Stimulated activated naive CD8-positive, alpha-beta T cell treated with anti-CD3 and anti-CD28 coated beads, Interleukin-15, Interleukin-2, amounts not matched to agents 100 U/mL and 50 U/mL, for 24 hours (primary cell): ENCODE measurements at places on chromosomes 3 and 15.

DNA sequence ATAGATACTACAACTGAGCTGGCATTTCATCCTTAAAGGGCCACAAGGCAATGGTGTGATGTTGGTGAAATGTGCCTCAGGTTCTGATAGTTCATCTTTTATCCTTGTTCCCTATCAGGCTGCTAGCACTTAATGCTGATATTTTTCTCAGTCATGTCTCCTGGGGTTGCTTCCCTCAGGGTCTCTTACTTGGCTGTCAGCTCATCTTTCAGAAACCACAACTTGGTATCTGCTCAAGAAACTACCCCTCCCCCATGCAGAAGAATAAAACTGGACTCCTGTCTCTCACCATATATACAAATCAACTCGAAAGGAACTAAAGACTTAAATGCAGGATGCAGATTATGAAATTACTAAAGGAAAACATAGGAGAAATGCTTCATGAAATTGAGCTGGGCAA lies 308.1 kb downstream of the CHST2 start:
- DNase-seq = no peak

DNA sequence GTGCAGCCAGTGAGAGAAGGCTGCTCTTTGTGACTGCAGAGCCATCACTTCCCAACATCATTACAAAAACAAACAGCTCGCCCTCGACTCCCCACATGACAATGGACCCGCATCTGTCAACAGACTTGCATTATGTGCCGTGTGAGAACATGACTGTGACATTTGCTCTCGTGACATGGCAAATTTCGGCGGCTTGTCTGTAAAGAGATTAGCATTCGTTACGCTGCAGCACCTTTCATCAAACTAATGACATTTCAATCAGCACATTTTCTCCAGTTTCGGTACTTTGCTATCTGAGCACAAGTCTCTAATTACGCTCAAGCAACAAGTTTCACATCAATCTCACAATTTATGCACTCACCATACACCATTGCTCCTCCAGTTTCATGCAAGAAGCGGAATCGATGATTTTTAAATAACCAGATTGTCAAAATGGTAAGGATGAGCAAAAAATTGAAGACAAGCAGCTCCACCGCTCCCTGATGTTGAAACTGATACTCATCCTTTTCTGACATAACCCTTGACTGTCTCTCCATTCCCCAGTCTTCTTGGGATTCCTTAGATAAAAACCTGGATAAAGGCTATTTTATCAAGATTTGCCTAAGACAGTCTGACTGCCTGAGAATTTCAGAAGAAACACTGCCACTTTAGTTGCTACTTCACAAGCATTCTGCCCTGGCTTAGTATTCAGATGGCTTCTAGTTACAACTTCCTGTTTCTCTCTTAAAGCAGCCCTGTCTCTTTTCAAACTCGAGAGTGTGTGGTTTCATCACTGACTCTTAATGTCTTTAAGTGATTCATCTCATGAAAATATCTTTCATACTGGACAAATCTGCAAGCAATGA lies at the start of gene SLC9A9:
TSS of gene SLC9A9 (minus strand) at position 682 of the 845 bp plus-strand sequence. CDS start at position 536, 146 bp downstream.
- DNase-seq = peak; percentile 17

DNA sequence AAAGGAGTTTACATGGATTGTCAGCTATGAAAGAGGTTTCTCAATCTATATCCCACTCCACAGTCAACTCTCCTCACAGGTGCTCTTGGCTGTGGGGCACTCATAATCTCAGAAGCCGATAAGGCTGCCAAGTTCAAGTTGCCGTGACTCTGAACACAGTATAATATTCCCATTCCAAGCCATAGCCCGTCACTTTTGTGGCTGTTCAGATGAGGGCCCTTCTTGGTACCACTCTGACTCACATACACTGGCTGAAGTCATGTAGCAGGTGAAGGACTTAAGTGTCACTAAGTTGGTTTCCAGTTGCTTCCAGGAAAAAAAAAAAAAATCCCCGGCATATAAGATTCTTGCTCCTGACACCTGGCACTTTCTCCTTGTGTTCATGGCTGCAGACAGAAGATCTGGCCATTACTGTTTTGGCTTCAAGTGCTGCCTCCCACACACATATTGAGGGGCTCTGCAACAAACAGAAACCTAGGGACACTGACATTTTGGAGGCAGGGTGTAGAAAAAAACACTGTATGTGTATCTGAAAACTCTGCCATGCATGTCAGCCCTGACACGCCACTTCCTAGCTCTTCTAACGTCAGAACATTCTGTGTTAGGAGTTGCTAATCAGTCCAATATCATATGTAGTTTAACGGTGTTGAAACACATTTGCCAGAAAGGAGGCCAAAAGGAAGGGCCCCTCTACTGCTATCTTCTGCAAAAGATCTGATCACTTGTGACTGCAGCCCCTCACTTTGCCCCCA lies 170.2 kb upstream of the ICE2 start:
- DNase-seq = no peak

- no peak for DNase-seq
These were observed 496.8 kb downstream of the CNTN4 start for GRCh38 chr3:2595486-2595885.

- no peak for DNase-seq
These were observed 2.6 kb upstream of the CHL1 start for GRCh38 chr3:194001-194400.

DNA sequence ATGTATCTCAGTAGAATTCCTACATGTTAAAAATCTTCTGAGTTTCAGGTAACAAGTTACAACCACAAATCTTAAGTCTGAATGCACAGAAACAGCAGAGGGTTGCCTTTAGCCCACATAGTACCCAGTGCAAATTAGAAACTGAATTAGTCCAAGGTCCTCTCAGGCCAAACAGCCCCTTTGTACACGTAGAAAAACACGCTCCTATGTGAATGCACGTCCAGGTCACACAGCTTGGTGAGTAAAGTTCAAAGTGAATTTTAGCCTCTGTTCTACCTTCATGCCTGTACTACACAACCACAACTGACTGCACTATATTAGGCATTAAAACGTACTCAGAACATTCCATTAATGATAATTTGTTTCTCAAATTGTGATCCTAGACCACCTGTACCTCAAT lies 46.3 kb downstream of the GYG1 start:
- DNase-seq = no peak

DNA sequence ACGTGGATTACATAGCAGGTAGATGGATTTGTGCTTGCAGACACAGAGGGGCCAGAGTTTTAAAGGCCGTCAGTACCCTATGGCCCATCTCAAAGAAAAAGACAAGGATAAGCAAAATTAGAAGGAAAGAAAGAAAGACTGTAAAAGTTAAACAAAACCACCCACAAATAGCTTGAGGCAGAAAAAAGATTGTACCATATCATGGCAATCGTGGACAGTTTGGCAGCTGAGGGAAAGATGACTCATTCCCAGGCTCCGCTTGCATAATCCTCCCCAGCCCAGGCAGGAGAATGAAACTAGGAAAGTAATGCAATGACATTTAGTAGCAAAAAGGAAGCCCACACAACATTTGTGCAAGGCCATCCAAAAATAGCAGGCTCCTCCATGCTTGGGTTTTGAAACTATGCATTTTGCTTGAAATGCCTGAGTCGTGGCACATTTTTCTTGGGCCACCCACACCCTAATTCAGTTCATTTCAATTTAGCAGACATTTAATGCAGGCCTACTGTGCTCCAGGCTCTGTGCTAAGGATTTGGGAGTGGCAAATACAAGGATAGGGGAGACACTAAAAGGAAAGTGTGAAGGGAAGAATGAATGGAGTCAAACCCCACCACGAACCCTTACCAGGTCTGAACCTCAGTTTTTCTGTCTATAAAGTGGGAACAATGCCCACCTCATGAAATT lies 40.9 kb upstream of the SMAD3 start:
- peak; percentile 54 for DNase-seq

DNA sequence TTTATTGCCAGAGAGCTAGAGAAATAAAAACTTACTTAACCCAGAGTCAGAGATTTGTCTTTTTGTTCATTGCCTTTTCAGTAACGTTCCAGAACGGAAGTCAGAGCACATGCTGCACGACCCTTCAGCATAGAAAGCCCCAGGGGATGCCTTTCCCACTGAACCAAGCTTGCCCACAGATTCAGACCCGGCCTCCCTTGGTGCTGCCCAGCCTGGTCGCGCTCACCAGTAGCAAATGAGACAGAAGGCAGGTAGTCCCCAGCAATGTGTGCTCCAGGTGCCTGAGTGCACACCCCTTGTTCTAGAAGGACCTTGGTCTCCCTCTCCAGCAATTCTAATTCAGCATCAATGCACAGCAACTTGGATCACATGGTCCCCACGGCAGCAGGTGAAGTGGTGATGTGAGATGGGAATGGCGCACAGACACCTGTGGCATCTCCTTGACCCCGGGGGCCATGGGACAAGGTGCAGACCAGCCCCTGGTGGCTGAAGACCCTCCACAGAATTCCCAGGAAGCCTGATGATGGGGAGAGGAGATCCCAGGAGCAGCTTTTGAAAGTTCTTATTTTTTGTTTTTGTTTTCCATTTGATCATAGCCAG lies 91.8 kb upstream of the IQSEC1 start:
- DNase-seq = no peak

- no peak for DNase-seq
These were observed 51.3 kb downstream of the HOMER2 start for GRCh38 chr15:82901114-82901805.

DNA sequence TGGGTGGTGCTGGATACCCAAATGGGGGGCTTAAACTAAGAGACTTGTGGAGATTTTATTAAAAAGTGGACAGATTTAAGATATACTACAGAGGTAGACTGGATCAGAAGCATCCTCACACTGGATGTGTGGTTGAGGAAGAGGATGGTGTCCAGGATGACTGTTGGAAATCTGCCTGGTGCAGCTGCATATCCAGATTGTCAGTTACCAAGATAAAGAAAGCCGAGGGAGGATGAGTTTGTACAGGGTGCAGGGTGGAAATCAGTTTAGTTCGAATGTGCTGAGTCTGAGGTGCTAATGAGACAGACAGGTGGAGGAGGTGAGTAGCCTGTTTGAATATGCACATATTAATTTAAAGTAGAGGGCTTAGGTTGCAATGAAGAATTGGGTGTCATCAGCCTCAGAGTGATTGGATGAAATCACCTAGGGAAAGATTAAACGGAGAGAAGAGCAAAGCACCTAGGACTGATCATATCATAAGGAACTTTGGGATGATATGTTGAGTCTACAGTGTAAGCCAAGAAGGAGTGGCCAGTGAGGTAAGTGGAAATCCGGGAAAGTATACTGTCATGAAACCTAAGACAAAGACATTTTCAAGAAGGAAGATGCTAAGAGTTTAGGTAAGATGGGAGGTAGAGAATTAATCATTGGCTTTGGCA lies 74.1 kb upstream of the GOLGA8B start:
- DNase-seq = no peak

DNA sequence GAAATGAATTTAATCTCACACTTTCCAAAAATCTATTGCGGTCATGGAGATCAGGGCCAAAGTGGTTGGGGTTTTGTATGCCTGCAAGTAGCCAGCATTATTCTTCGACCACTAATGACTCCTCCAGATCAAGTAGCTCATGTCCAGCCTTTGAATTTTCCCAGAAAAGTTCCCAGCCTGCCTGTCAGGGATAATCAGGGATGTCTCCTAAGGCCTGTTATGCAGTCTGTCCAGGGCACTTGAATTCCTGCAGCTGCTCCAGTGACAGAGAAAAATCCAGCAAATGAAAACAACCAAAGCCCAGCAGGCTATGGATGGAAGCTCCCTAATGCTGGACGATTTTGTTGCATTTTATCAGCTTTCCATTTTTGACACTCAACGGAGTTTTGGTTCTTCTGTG lies 215.4 kb downstream of the ADAMTSL3 start:
- DNase-seq = no peak

- peak; percentile 77 for DNase-seq
These were observed 5.9 kb downstream of the NUP210 start for GRCh38 chr3:13414040-13414729.

DNA sequence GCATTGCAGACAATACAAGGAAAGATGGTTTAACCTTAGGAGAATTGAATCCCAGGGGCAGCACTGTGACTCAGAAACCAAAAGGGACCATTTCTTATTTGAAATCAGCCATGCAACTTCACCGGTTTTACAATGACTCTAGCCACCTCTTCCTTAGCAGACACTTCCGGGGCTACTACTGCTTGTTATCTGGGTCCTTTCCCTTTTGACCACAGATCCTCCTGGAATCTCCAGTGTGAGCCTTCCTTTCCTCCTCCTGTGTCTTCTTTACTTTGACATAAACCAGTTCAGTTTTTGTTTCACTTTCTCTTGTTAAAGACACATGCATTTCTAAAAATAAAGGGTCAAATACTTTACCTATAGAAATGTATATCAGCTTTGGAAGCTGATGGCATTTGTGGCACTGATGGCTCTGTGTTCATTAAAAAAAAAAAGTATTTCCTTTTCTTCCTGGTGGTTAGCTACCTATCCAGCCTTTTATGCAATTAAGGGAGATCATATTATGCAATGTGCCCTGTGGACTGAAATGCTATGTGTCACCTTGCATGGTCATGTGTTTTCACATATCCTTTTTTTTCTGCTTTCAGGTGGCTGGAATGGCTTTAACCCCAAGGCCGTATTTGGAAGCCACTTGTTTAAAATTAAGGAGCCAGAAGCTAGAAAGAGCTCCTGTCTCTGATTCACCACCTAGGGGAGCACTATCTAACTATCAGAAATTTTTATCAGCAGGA lies 296.2 kb downstream of the CHL1 start:
- no peak for DNase-seq

- DNase-seq = no peak
These were observed 331.4 kb upstream of the WNT5A start for GRCh38 chr3:55818485-55818884.

GRCh38 chr3:138913766-138914165 lies 33.2 kb downstream of the FOXL2 start:
- no peak for DNase-seq

DNA sequence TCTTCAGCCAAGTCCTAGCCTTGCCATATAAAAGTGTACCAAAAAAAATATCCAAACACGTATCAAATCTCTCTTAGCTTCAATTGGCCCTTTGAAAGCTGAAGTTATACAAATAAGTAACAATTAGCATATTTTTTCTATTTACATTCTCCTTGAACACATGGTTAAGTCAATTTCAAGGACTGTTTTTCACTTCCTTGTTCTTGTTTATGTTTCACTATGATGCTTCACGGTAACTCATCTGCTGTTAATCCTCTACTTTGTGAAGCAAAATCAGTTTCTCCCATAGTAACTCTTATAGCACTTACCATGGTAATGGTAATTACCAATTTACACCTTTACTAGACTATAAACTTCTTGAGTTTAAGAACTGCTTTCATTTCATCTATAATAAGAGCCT lies 10.6 kb upstream of the SPRED1 start:
- no peak for DNase-seq

- DNase-seq = no peak
These were observed 27.3 kb downstream of the ADCY5 start for GRCh38 chr3:123421353-123422174.

- no peak for DNase-seq
These were observed 128.3 kb downstream of the TPRA1 start for GRCh38 chr3:127462111-127462655.

DNA sequence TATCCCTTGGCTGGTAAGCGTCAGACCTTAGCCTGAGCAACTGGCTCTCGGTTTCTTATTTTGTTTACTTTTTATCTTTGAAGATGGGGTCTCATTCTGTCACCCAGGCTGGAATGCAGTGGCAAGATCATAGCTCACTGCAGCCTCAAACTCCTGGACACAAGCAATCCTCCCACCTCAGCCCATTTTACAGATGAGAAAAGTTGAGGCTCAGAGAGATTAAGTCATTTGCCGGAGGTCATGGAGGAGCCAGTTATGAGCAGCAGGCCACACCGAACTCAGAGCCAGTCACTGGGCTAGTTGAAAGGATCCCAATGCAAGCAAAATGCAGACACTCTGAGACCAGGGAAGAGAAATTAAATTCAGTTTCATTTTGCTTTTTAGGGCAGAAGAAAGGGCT lies 293.6 kb downstream of the SHQ1 start:
- no peak for DNase-seq

- no peak for DNase-seq
These were observed 7.9 kb downstream of the SHOX2 start for GRCh38 chr3:158098309-158098639.
